Esophagus mucosa (tissue), 1 donor: ENCODE measurements at places on chromosomes 4 and X.
A peak's percentile ranks its signal among the peaks of the same experiment; 100 is the strongest.

DNA sequence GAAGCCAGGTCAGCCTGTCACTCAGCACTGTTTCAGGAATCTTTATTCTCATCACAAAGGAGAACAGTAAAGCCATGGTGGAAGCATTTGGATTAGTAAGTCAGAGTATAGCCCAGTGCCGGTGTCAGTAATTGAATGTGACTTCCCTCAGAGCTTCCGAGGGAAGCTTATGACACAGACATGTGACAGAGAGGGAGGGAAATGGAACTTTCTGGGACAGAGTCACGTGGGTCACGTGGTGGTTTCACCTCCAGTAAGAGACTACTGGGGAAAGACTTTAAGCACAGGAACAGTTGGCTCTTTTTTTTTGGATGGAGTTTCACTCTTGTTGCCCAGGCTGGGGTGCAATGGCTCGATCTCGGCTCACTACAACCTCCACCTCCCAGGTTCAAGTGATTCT, 53.3 kb upstream of the CCDC160 start:
- ATAC-seq, result no peak

- ATAC-seq, result no peak
These were observed 31.5 kb downstream of the SHOX start for GRCh38 chrX:662126-662525.

- ATAC-seq, result no peak
These were observed 5.7 kb downstream of the AFM start for GRCh38 chr4:73487233-73487632.

- ATAC-seq, result peak; percentile 72
These were observed 192.3 kb downstream of the TLL1 start for GRCh38 chr4:166065324-166065723.

DNA sequence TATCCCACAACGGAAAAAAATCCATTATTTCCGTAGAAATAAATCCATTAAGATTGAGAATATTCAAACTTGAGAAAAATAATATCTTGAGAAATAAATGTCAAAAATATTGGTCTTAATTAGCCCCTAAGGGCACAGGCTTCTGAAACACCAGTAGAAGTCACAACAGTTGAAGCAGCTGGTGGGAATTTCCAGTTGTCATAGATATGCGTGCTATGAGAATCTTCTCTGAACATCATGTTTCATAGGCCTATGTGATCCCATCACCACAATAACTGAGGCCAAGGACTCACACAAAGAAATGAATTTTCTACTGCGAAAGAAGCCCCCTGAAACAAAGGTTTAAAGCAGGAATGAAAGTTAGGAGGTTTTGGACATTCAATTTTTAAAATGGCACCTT, 292.0 kb downstream of the DTHD1 start:
- ATAC-seq, result no peak
